T-helper 1 cell (primary cell): ENCODE measurements at places on chromosomes 1 and 21.

DNA sequence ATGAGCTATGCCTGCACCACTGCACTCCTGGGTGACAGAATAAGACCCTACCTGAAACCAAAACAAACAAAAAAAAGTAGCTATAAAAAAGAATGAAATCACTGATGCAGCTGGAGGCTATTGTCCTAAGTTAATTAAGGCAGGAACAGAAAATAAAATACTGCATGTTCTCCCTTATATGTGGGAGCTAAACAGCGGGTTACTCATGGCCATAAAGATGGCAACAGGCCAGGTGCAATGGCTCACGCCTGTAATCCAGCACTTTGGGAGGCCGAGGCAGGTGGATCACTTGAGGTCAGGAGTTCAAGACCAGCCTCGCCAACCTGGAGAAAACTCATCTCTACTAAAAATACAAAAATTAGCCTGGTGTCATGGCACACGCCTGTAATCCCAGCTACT, 152.7 kb downstream of the PIK3R3 start:
- DNase-seq: no peak

DNA sequence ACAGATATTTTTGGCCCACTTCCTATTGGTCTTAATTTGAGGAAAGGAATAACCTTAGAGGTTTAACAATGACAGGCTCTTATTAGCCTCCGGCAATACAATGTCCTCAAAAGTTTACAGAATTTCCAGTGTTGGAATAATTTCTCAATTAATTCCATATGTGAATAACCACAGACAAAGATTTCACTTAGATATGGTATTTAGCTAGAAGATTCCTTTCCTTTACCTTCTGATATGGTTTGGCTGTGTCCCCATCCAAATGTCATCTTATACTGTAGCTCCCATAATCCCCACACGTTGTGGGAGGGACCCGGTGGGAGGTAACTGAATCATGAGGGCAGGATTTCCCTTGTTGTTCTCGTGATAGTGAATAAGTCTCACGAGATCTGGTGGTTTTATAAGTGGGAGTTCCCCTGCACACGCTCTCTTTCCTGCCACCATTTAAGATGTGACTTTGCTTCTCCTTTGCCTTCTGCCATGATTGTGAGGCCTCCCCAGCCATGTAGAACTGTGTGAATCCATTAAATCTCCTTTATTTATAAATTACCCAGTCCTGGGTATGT, 54.9 kb upstream of the RGS7 start:
- DNase-seq: no peak

GRCh38 chr21:44064852-44065403, 42.3 kb upstream of the PWP2 start:
- DNase-seq: no peak

DNA sequence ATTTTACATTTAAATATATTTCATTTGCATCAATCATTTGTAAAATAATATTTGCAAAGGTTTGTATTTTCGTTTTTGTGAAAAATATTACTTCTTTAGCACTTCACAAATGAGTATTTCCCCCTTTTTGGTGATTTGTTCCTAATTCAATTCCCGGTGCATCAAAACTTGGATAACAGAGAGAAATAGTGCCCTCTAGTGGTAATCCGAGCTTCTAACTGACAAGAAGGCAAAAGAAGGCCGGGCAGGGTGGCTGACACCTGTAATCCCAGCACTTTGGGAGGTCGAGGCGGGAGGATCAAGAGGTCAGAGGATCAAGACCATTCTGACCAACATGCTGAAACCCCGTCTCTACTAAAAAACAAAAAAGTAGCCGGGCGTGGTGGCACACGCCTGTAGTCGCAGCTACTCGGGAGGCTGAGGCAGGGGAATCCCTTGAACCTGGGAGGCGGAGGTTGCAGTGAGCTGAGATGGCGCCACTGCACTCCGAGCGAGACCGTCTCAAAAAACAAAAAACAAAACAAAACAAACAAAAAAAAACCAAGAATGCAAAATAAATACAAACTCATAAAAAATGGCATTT, 137.7 kb downstream of the COL11A1 start:
- no peak for DNase-seq

GRCh38 chr1:179815641-179816040, 62.0 kb downstream of the TOR1AIP2 start:
- DNase-seq: no peak

DNA sequence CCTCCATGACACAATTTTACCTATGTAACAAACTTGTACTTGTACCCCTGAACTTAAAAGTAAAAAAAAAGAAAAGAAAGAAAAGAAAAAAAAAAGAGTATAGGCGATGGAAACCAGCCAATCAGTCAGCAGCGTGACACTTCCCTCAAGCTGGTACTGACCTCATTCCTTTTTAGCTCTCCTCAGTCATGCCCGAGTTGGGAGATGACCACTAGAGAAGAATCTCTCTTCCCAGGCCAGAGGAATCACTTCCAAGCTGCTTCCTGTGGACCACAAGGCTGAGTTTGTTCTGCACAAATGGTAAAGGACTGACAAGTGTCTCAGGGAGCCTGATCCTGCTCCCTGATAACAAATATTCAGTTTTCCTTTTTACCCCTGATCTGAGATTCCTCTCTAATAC, 313.5 kb upstream of the ESRRG start:
- DNase-seq: no peak

GRCh38 chr1:62196086-62196690, 1.5 kb downstream of the L1TD1 start:
- no peak for DNase-seq

- DNase-seq: no peak
Measured at GRCh38 chr1:177811429-177811828, 158.4 kb downstream of the SEC16B start.

- DNase-seq: no peak
Measured at GRCh38 chr1:119544165-119544762, 37.3 kb downstream of the HSD3B1 start.

DNA sequence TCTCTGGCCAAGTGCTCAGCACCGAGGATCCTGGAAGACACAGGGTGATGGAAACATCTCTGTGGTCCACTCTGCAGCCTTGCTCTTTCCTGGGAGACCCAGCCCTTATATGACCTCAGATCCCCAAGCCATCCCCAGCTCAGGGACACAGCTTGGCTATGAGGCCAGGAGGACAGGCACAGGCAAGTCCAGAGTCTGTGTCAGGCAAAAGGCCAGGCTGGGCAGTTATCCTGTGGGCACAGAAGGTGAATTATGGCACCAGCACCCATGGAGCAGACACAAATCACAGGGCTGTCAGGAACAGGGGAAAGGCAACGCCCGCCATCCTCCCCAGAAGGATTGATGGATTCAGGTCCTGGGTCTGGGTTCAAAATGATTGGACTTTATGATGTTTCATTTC, 52.1 kb upstream of the SCMH1 start:
- no peak for DNase-seq

DNA sequence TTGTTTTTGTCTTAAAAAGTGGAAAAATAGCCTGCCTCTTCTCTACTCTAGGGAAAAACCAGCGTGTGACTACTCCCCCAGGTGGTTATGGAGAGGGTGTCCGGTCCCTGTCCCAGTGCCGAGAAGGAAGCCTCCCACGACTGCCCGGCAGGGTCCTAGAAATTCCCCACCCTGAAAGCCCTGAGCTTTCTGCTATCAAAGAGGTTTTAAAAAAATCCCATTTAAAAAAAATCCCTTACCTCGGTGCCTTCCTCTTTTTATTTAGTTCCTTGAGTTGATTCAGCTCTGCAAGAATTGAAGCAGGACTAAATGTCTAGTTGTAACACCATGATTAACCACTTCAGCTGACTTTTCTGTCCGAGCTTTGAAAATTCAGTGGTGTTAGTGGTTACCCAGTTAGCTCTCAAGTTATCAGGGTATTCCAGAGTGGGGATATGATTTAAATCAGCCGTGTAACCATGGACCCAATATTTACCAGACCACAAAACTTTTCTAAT, 35.0 kb upstream of the TDRD10 start:
- no peak for DNase-seq

DNA sequence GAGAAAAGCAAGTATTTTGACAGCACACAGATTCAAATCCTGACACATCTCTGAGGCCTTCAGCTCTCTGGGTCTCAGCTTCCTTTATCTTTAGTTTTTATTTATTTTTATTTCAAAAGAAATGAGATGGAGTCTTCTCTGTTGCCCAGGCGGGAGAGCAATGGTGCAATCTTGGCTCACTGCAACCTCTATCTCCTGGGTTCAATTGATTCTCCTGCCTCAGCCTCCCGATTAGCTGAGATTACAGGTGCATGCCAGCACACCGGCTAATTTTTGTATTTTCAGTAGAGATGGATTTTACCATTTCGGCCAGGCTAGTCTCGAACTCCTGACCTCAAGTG, 19.1 kb upstream of the ATP2B4 start:
- no peak for DNase-seq
